MM.1S (cell line): ENCODE measurements at places on chromosomes 3 and 15.

GRCh38 chr15:76310475-76311099 is 682 bp downstream of the ETFA start:
- peak; percentile 21 for DNase-seq

GRCh38 chr3:122003112-122003511 is 18.9 kb downstream of the ILDR1 start:
- no peak for DNase-seq

GRCh38 chr3:156576051-156576450 is 21.1 kb upstream of the SSR3 start:
- no peak for DNase-seq

- DNase-seq, result no peak
Measured at GRCh38 chr3:28036599-28037575, 204.5 kb upstream of the CMC1 start.

DNA sequence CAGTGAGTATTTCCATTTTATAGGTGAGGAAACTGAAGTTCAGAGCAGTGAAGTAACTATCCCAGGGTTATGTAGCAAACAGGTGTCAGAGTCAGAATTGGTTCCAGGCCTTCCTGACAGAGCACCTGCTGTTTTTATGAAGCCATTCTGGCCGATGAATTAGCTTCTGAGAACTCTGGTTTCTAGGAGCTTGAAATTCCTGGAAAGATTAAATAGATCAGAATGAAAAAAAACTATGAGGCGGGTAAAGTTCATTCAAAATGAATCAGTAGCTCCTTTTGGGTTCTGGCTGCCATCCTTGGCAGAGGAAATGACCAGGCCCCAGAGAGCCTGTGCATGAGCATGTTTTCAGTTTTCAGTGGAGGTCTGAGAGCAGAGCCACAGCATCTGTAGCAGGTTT is 59.3 kb upstream of the CFAP161 start:
- no peak for DNase-seq

GRCh38 chr3:13474776-13475303 is 5.3 kb upstream of the HDAC11 start:
- DNase-seq, result no peak

DNA sequence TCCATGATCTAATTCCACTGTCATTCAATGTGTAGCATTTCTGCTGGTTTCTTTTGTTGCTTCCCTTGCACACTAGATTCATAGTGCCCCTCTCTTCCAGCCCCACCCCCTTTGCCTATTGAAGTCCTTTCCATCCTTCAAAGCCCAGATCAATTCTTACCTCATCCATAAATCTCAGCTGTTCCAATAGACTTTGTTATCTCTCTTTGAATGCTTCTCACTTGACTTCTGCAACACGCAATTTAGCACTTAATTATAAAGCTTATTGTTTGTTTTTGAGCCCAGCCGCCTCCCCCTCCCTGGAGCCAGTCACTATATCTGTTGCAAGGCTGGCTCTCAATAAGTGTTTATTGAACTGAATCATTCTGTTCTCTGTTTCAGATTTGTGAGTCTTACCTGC is 174.6 kb upstream of the TBL1XR1 start:
- peak; percentile 5 for DNase-seq

- DNase-seq, result peak; percentile 47
Measured at GRCh38 chr3:172692751-172693338, 18.0 kb downstream of the NCEH1 start.

DNA sequence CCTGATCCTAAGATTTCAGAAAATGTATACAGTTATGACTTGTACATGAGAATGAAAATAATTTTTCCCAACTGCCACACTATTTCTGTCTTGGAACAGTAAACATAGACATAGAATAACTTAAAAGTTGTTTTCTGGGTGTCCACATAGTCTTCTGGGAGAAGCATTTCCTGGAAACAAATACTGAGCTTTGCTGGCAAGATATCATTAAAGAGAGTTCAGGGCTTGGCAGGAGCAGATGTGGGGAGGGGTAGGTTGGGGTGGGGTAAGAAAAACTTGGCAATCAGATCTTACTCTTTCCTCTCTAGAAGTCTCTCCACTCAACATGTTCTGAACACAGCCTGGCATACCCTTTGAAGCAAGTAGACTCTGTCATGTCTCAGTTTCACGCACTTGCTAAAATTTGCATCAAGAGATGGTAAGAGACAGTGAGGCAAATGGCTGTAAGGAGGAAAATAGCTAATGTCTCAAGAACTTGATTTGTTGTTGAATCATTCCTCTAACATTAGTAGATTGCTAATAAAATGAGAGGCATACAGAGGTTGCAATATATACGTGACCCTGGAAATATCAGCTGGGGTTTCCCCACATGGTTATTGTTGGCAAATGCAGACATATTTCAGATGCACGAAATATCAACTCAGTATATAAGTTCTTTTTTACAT is 27.3 kb upstream of the ABI3BP start:
- no peak for DNase-seq

GRCh38 chr3:98763819-98764418 is 779 bp downstream of the ST3GAL6 start:
- peak; percentile 78 for DNase-seq

DNA sequence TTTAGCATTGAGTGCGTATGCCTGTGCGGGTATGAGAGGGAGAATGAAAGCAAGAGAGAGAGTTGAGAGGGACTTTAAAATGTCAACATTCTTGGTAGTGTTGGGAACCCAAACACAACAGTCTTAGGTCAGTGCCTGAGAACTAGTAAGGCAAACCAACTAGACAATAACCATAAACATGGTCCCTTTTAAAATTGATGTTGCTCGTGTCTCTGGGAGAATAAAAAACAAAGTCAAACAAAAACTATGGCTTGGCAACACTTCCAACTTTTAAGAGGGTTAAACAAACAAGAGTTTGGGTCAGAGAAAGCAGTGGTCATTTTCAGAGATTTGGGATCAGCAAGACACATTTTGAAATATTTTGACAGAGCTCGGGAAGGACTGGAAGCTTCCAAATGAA is 146.7 kb upstream of the THBS1 start:
- no peak for DNase-seq

GRCh38 chr3:136819731-136820679 is 1.1 kb downstream of the SLC35G2 start:
- no peak for DNase-seq

GRCh38 chr3:115245899-115246298 is 98.8 kb upstream of the ZBTB20 start:
- no peak for DNase-seq

DNA sequence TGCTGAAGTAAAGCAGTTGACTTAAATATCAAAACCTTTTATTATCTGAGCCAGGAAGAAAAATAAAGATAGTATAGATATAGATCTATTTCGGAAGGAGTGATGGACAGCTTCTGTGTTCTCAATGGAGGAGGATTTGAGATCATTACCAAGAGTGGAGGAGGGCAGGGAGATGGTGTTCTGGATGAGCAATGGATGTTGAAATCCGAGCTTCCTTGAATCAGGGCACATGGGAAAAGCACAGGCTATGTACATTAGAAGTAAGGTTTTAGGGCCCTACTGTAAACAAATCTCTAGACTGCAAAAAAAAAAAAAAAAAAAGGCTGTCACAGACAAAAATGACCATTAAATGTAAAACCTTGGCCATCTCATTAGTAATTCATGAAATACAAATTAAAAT is 43.2 kb downstream of the GTPBP8 start:
- no peak for DNase-seq

- DNase-seq, result no peak
Measured at GRCh38 chr3:31290046-31290445, 242.7 kb upstream of the STT3B start.

DNA sequence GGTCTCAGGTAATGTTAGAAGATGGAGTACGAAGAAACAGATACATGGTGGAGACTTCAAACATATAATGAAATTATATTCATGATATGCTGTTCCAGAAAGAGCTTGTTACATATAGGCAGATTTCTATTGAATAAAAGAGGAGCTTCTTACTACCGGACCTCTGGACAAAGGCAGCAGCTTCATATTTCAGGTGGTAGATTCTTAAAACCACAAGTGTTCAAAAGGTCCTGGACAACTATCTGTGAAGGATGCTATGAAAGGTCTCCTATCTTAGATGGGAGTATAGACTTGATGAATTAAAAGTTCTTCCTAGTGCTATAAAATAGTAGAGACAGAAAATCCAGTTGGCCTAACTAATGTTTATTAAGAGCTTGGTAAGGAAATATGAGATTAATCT is 43.2 kb downstream of the MYLK start:
- no peak for DNase-seq

DNA sequence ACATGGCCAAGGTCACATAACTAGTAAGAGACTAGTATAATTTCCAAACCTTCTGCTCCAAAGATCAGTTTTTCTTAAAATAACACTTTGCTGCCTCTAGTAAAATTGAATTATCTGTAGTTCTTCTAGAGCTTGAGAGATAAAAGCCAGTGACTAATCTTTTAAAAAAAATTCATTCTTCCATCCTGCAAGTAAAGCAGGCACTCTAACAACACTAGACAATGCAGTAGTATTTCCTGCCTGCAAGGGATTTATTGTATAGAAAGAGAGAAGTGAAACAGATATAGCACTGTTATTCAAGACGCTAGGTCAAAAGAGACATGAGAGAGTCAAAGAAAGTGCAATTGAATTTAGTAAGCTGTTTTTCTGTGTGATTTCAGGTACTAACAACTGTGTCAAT is 159.5 kb upstream of the TBC1D5 start:
- peak; percentile 23 for DNase-seq

DNA sequence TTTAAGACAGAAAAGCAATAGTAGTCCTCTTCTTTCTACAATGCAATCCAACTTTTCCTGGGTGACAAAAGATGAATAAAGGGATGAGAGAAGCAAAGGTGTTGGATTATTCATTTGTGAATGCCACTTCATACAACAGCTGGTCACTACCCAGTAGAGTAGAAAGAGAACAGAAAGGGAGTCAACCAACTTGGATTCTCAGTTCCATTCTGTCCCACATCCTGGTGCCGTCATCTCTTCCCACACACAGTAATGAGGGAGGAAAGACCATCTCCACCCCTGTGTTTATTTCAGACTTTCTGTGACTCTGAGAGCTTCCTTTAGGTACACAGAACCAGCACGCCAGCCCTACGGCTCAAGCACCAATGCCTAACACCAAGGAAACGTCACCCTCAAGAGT is 71.0 kb downstream of the FOXP1 start:
- DNase-seq, result no peak

DNA sequence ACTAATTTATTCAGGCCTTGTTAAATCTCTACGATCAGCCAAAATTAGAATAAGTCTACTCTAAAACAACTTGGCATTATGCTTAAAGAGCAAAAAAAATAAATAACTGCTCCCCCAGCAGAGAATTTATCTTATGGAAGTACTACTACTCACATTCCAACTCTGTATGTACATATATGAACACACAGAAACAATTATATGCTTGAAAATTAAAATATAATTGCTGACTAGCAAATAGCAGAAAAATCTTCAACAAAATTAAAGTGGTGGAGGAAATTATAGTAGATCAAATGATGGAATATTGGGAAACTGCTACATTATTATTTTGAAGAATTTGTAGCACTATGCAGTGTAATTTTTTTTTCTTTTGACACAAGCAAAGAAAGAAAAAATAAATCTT is 580.9 kb downstream of the MECOM start:
- no peak for DNase-seq

DNA sequence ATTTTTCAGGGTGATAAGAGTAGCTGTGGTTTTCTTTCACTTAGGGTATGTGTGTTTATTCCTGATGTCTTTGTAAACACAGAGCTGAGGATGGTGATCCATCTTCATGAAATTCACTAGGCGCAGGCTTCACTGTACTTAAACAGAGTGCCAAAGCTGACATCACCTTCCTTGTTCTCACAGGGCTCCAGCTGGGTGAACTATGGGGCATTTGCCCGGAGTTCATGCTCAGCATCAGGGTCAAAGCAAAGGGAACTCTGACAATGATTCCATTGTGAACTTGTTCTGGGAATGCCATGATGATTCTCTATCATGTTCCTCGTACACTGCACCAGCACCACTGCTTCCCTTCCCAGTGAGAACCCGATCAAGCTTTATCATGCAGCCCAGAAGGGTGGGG is 184.8 kb upstream of the P2RY1 start:
- DNase-seq, result no peak
